Activated naive CD4-positive, alpha-beta T cell (primary cell): ENCODE measurements at places on chromosomes 5 and 9.

DNA sequence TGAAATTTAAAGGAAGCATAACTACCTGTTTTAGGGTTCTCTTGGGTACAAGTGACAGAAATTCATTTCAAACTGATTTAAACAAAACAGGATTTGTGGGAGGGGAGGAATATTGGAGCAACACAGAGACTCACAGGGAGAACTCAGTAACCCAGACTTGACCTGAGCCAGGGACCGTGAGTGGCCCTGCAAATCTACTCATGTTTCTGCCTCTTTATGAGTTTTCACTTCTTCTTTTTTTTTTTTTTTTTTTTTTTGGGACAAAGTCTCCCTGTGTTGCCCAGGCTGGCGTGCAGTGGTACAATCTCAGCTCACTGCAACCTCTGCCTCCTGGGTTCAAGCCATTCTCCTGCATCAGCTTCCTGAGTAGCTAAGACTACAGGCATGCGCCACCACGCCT, 405.6 kb upstream of the ZNF608 start:
- no peak for DNase-seq

GRCh38 chr5:40813698-40814281, 15.6 kb upstream of the PRKAA1 start:
- no peak for DNase-seq

DNA sequence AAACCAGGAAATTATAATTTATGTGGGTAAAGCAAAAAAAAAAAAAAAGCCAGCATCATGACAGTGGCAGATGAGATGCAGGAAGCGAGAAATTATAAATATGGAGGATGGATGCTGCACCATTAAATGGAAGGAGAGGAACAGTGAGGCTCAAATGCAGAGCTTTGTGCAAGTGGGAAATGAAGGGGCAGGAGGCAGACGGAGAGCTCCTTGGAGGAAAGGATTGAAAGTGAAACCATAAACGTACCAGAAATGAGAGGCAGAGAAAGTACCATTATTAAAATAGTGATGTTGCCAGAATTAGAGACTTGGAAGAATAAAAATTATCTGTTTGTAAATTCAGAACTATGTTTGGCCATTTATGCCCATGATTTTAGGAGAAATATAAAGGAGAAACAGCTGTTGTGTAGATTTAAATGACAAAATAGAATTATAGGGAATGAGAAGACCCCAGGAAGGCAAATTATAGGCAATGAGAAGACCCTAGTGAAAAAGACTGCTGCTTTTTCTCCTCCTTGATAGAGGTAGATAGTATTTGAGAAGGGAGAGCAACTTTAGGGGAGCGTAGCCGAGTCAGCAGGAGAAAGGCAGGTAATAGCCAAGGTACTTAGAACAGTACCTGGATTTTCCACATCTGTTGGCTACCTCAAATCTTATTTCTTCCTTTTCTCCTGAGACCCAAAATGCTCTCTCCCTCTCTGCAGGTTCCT, 341.0 kb upstream of the CD180 start:
- DNase-seq, result no peak

DNA sequence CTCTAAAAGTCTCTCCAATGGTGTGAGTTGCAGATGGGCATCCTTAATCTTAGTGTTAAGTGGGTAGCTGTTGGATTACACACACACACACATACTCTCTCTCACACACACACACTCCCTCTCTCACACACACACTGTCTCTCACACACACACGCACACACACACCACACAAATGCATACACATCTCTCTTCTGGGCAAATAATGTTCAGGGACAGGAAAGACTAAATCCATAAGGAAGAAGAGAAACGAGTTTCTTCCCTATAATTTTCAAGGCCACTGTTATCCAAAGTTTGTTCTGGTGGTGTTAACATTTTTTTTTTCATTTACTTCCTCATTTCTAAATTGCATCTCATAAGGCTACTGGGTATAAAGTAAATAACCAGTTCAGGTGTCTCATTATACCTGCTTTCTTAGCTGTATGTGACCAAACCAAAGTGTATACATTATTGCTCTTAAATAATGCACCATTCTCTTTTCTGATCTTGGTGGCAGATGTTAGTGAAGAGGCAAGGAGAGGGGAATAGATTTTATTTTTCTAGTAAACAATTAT, 22.5 kb upstream of the CCNH start:
- no peak for DNase-seq

- DNase-seq, result no peak
These were observed 112.4 kb downstream of the MEF2C start for GRCh38 chr5:88770276-88771257.

- no peak for DNase-seq
These were observed 98.2 kb downstream of the DAP start for GRCh38 chr5:10662661-10663488.

GRCh38 chr5:56142614-56143372, 90.3 kb downstream of the ANKRD55 start:
- DNase-seq, result no peak

- no peak for DNase-seq
These were observed 42.3 kb upstream of the LPCAT1 start for GRCh38 chr5:1565737-1566734.

- no peak for DNase-seq
These were observed 140.9 kb downstream of the CCDC171 start for GRCh38 chr9:15693701-15694100.

GRCh38 chr9:12922224-12922866, 147.5 kb downstream of the LURAP1L start:
- DNase-seq, result no peak

DNA sequence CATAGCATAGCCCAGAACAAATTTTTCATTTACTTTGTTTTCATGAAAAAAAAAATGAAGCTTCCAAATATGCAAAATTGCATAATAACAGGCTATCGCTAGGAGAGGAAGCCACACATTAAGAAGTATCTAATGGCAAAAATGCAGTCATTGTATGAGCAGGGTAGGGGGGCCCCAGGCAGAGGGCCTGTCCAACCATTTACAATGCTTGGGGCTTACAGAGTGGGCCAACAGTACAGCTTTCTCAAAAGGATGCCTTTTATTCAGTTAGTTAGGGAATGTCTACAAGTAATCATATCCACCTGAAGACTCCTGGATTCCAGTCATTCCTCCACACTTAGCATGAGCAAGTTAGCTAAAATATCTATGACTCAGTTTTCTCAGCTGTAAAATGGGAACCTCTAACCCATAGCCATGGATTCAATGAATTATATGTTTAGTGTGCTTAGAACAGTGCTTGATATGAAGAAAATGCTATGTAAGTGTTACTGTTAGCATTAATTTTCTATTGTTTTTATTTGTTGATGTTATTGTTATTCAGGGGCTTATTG, 117.7 kb downstream of the GAS1 start:
- DNase-seq, result no peak

DNA sequence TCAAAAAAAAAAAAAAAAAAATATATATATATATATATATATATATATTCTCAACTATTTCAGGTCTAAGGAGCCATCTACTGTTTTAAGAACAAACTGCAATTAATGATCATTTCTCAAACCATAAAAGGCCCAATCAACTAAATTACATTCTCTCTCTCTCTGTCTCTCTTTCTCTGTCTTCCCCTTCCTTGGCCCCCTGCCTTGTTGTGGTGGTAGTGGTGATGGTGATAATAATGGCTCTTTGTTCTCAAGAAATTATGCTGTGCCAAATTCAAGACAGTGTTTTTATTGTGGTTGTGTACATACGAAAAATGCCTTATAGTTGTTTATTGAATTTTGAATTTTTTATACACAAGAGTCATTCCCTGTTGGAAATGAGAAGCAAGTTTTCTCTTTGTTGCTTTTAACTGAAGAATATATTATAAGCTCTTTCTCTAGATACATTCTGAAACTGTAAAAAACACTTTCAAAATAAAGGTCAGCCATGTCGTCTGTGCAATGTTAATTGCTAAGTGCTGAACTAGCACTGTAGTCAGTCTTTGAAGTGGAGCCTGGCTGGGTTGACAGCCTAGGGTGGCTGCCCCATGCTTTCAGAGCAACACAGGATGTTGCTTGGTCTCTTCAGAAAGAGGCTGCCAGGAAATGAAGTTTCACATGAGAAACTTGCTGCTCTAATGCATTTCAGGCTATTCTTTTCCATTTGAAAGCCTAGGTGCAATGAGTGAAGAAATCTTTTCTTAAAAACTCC, 96.0 kb downstream of the HINT1 start:
- DNase-seq, result peak; percentile 1

GRCh38 chr5:160548949-160549645, 127.4 kb downstream of the PTTG1 start:
- no peak for DNase-seq
